Uterus (tissue), 4 donors: ENCODE measurements at places on chromosomes 3 and 15. TPM values are rescaled to one million over a fixed set of nuclear protein-coding genes. Genes with fewer than 3 reads are reported as not detected.

- peak; percentile 62 for DNase-seq
These were observed 27.9 kb downstream of the FBN1 start for GRCh38 chr15:48617619-48618018.

DNA sequence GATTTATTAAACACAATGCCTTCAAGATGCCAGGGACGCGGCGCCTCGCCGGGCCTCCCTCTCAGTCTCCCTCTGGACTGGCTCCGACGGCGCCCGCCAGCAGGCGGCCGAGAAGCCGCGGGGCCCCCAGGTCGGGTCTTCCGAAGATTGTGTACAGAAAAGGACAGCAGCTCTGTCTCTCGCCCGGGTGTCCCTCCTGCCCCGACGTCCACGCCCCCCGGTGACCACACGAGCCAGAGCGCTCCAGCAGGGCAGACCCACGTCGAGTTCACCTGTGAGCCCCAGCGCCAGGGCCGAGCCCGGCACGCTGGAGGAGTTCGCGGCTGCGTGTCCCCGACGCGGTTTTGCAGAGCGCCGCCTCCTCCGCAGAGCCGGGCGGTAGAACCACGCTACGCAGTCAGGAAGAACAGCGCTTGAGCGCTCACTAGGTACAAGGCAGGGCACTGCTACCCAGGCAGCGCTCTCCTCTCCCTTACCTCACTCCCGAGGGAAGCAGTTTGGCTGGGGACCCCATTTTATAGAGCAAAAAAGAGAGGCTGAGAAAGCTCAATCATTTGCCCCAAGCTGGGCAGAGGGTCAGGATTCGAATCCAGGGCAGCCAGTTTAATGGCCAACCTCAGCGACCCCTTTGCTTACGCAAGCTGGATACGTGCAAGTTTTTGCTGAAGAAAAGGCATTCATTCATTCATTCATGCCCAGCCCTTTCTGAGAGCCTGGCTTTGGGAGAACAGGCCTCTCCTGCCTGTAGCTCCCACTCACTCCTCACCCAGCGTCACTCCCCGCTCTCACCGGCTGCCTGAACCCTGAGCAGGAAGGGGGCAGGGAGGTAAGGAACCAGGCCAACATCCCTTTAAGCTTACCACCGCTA, 3.0 kb upstream of the TLE3 start:
- peak; percentile 59 for DNase-seq

- DNase-seq = no peak
These were observed 7.5 kb downstream of the GOLIM4 start for GRCh38 chr3:168088106-168088720.

- no peak for DNase-seq
These were observed 417.6 kb upstream of the SUCLG2 start for GRCh38 chr3:68072062-68072461.

GRCh38 chr3:151305060-151305774, 11.4 kb downstream of the GPR87 start:
- DNase-seq = peak; percentile 38

DNA sequence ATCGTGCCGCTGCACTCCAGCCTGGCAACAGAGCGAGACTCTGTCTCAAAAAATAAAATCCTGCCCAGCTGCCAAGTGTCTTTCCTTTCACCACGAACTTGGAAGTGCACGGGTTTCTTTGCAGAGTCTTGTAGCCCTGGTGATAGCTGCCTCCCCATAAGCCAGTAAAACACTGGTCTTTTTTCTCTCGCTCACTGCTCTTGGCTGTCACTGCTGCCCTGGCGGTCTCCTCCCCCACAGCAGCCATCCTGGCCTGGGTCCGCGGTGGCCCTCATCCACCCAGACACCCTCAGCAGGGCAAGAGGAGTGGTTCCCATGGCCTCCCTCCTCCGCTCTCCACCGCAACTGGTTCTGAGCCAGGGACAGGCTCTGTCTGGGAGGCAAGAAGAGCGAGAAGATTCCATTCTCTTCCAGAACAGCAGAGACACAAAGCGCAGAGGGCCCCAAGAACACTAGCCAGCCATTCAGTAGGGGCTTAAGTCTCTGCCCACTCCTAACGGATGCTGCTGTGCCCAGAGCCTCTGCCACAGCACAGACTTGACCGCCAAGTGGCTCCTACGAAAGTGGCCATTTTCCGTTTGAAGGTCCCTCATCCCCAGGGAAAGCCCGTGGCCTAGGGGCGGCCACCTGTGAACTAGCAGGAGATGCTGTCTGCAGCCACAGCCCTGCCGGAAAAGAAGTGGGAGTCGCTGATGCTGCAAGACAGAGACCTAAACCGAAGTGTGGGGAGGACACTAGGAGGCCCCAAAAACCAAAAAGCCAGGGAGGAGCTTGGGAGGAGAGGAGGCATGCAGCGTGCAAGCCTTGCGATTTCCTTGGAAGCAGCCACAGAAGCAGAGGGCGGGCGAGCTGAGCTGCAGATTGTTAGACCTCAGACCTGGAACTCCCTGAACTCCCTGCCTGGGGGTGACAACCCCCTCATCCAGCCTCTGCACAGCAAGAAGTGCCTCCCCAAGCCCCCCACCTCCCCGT, 44.1 kb downstream of the KLHL25 start:
- DNase-seq = peak; percentile 91

GRCh38 chr3:81580355-81580754, 181.1 kb downstream of the GBE1 start:
- DNase-seq = no peak

DNA sequence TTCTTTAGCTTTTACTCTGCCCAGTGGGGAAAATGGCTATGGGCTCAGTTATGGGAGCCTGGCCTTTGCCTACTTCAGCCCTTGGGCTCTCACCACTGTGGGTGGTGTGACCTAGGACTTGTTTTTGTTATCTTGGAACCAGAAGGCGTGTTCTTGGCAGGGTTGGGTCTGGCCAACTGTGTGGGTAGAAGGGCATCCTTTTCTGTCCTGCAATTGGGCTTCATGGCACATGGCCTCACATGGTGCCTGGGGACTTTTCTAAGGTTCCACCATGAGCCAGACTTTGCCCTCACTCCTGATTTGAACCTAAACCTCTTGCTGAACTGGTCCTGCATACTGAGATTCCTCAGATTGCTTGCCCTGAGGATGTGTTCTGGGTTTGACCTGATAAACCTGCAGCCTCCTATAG, 1.7 kb downstream of the GLYCTK start:
- DNase-seq = no peak

DNA sequence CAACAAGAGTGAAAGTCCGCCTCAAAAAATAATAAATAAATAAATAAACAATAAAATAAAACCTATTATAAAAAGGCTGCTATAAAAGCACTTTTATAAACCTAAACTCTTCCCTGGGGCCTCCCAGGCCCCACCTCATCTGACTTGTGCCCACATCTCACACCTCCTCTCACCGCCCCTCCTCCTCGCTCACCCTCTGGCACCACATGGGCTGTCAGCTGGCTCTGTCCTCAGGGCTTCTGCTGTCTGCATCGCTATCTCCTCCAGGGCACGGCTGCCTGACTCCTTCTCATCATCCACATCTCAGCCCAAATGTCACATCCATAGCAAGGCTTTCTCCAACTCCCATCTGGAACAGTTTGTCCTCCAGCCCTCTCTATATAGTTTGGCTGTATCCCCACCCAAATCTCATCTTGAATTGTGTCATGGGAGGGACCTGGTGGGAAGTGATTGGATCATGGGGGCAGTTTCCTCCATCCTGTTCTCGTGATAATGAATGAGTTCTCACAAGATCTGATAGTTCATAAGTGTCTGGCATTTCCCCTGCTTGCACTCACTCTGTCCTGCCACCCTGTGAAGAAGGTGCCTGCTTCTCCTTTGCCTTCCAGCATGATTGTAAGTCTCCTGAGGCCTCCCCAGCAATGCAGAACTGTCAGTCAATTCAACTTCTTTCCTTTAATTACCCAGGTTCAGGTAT, 8.8 kb upstream of the SH3BP5 start:
- no peak for DNase-seq

- no peak for DNase-seq
These were observed 34.6 kb downstream of the PAK2 start for GRCh38 chr3:196774191-196774820.

DNA sequence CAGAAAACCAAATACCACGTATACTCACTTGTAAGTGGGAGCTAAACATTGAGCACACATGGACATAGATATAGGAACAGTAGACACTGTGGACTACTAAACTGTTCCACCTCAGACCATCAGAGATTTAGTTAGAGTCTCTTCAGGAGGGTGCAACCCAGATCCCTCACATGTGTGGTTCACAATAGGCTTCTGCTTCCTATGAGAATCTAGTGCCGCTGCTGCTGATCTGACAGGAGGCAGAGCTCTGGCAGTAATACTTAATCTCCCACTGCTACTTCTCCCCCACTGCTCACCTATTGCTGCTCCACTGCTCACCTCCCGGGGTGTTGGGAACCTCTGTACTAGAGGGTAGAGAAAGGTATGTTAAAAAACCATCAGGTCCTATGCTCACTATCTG, 533.3 kb downstream of the NSUN3 start:
- DNase-seq = no peak

DNA sequence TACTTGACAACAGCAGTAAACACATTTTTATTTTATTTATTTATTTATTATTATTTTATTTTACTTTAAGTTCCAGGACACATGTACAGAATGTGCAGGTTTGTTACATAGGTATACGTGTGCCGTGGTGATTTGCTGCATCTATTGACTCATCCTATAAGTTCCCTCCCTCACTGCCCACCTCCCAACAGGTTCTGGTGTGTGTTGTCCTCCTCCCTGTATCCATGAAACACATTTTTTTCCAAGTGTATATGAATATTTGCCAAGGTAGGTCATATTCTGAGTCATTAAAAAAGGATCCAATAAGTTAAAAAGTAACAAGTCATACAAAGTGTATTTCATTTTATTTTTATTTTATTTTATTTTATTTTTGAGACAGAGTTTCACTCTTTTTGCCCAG, 567.3 kb upstream of the KCNMB2 start:
- DNase-seq = no peak

- DNase-seq = no peak
These were observed 207.1 kb downstream of the GBE1 start for GRCh38 chr3:81554388-81554787.

GRCh38 chr15:66588537-66588936, 22.7 kb upstream of the LCTL start:
- DNase-seq = no peak

GRCh38 chr3:41202075-41202833, 2.9 kb downstream of the CTNNB1 start:
- no peak for DNase-seq

GRCh38 chr3:123688241-123688747, 103.4 kb upstream of the HACD2 start:
- DNase-seq = no peak

GRCh38 chr3:55161231-55161630, 233.4 kb upstream of the LRTM1 start:
- DNase-seq = no peak

- no peak for DNase-seq
These were observed 255.4 kb downstream of the TJP1 start for GRCh38 chr15:29566914-29567313.

- DNase-seq = no peak
These were observed 201.7 kb downstream of the GAP43 start for GRCh38 chr3:115825046-115825445.

The NDN gene
- 76.3 TPM for total RNA-seq

The STRA6 gene
- total RNA-seq = 11.6 TPM

The SLC7A14 gene
- 0.55 TPM for total RNA-seq

The GCNT3 gene
- total RNA-seq = 0.59 TPM

The ASB14 gene
- not detected for total RNA-seq

The GOLGA6L9 gene
- total RNA-seq = 2.6 TPM

The TGM4 gene
- not detected for total RNA-seq

The ACSBG1 gene
- total RNA-seq = not detected

The THSD4 gene
- 39.2 TPM for total RNA-seq

The AP3S2 gene
- total RNA-seq = 70.6 TPM

The NANOGP8 gene
- total RNA-seq = not detected
